ENCODE measurements at places on chromosomes 2 and 18.

DNA sequence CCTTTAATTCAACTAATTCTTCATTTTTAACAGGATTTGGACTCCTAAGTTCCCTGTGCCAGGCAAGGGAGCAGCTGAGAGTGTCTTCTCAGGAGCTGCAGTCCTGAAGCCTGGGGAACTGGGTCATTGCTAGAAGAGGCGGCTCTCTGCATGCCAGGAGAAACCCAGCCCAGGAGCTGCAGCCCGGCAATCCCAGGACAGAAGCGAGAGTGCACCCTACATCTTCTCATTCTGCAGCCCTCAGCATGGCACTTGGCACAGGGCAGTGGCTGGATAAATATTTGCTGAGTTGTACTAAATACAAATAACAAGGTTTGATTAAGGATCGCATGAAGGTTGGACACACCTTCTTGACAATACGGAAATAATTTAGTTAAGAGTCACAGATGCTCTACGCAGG, 244.9 kb upstream of the PXDN start:
- no peak for DNase-seq

GRCh38 chr18:25678221-25678620, 326.3 kb upstream of the ZNF521 start:
- DNase-seq: no peak

GRCh38 chr2:64080179-64080578, 61.0 kb upstream of the VPS54 start:
- DNase-seq: no peak

- no peak for DNase-seq
Observed at GRCh38 chr18:27206411-27206810, 21.3 kb upstream of the CHST9 start.

DNA sequence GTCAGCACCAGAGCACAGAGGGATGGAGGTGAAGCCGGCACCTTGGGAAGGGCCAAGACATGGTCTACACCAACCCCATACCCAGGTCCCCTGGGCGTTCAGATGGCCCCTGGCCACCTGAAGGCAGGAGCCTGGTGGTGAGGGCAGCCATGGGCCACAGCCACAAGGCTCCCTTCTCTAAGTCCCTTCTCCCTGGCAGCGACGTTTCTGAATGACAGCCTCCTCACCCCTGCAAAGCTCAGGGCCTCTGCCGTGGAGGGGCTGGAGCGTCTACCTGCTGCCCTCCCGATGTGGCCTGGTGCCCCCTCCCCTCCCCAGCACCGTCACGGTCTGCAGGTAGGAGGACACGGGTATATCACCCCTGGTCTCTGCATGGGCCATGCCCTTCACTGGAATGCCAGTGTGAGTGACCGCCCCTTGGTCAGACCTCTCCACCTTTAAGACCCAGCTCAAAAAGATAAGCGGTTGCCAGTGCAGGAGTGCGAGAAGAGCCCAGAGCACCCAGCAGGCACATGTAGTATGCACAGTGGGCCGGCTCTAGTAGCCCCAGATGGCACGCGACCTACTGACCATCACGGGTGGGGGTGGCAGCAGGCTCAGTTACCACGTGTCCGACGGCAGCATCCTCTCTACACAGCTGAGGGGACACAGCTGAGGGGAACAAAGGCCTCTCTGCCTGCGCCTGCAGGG, 46.6 kb downstream of the HS6ST1 start:
- no peak for DNase-seq

DNA sequence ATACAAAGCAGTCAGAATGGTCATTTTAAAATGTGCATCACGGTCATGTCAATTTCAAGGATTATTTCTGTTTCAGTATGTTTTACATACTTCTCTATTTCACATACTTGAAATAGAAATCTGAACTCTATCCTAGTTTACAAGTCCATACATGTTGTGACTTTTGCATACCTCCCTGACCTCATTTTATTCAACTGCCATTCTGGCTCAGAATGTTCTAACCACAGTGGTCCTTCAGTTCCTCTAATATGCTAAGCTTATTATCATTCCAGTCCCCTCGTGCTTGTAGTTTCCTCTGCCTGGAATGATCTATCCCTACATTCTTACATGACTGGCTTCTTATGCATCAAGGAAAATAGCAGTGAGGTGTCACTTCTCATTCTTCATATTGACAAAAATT, 295.6 kb downstream of the KIAA1328 start:
- no peak for DNase-seq

DNA sequence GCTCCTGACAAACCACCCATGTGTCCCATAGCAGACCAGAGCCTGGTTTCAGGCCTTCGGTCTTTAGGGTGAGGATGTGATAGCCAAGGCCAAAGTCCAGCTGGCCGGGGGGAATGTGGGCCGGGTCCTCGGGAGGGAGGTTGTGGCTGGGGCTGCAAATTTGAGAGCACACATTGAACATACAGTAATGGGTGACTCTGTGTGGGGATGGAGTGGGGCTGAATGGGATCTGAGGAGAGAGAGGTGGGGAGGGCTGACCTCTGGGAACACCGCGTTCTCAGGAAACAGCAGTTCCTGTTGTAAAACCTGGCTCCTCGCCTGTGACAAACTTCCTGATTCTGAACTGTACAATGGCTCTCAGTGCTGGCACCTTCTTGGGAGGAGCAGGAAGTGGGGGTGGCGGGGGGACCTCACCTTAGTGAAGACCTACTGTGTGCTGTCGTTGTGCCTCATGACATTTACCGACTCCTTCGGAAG, 48.8 kb downstream of the MCFD2 start:
- no peak for DNase-seq
